ENCODE measurements at places on chromosomes 16 and 17.
A peak's percentile ranks its signal among the peaks of the same experiment; 100 is the strongest.

DNA sequence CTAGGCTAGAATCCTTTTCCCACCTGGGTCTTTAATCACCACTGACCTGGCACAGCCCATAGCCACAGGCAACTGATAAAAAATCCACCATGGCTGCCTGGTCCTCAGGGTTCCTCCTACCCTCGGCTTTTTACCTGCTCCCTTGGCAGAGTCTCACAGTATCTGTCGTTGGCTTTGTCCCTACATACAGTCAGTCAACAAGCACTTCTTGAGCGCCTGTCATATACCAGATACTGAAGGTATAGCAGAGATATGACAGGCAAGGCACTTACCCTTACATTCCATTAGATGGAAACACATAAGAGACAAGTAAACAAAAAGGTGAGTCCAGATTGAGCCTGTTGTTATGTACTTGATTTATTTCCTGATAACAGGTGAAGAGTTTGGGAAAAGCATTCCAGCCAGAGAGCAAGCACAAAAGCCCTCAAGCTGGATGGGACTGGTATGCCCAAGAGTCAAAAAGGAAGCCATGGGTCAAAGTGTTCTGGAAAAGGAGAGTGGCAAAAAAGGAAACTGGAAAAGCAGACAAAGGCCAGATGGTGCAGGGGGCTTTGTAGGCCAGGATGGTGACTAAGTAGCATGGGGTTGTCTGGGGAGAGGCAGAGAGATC, 247.0 kb downstream of the CHD9NB start:
- DNase-seq = no peak

GRCh38 chr16:53787423-53787822, 83.5 kb downstream of the FTO start:
- no peak for DNase-seq

DNA sequence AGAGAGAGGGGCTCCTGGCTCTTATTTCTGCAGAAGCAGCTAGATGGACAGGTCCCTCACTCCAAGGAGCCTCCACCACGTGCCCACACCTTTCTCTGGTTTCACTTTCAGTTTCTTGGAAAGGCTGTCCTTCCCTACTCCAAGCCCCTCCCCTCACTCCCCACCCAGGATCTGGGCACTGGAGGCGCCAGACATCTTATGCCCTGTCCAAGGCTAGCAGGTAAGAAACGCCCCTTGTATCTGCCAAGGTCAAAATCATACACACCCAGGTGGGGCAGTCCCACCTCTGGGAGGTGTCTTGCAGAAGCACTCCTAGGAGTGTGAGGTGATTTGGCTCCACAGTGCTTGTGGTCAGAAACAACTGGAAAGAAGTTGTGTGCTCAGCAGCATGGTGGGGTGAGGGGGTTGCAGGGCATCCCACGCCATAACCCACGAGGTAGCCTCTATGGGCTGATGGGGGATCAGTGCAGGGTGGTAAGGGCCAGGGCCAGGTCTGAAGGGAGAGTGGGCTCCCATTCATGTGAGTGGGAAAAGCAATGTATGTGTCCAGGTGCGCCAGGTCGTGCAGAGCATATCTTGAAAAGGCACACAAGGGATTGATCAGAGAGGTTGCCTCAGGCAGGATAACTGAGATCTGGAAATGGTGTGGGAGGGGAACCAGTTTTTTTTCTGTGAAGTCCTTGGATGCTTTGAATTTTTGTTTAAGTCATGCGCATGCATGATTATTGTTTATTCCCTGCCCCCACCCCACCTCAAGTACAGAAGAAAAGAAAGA, 31.8 kb upstream of the PRM1 start:
- peak; percentile 68 for DNase-seq

DNA sequence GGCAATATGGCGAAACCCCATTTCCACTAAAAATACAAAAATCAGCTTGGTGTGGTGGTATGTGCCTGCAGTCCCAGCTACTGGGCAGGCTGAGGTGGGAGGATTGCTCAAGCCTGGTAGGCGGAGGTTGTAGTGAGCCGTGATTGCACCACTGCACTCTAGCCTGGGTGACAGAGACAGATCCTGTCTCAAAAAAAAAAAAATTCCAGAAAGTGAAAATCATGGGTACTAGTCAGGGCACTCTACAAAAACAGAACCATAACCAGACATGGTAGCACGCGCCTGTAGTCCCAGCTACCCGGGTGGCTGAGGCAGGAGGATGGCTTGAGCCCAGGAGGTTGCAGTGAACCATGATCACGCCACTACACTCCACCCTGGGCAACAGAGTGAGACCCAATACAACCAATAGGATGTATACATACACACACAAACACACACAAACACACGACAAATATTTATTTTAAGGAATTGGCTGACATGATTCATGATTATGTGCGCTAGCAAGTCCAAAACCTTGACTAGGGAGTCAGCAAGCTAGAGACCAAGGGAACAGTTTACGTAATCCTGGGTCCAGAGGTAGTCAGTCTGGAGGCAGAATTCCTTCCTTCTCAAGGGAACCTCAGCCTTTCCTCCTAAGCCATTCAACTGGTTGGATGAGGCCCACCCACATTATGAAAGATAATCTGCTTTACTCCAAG, 11.6 kb upstream of the GP1BA start:
- DNase-seq = no peak

GRCh38 chr17:77316191-77316641, 175.4 kb downstream of the SEC14L1 start:
- DNase-seq = peak; percentile 52

DNA sequence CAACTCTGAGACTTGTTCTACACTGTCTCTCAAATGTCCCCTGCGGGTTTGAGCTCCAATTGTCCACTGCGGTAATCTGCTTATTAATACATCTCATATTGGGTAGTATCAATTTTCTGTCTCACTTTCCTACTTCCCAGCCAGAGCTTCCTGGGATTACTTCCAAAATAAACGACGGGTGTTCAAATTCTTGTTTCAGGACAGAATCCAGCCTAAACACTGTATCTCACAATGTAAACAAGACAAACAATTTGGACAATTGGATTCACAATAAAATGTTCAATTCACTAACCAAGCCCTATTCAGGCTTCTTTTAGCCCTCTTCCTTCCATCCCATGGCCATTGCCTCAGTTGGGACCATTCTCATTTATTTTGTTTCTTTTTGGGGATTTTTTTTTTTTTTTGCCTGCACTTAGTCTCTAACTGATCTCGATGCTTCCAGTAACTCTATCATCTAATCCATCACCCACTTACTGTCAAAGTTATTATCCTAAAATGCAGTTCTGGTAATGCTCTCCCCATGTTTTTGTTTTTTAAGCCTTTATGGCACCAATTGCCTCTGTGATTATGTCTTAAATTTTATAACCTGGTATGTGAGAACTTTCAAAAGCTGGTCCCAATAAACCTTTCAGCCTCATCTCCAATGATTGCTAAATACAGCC, 2.0 kb upstream of the VAT1L start:
- no peak for DNase-seq

DNA sequence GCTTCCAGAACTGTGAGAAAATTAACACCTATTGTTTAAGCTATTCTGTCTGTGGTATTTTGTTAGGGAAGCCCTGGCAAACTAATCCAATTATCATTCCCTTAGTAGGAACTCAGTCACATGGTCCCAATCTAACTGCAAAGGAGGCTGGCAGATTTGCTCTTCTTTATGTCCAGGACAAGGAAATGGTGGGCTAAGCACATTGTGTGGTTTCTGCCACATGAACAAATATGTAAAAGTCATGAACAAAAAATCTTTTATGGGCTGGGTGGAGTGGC, 278.6 kb upstream of the RPL38 start:
- no peak for DNase-seq

DNA sequence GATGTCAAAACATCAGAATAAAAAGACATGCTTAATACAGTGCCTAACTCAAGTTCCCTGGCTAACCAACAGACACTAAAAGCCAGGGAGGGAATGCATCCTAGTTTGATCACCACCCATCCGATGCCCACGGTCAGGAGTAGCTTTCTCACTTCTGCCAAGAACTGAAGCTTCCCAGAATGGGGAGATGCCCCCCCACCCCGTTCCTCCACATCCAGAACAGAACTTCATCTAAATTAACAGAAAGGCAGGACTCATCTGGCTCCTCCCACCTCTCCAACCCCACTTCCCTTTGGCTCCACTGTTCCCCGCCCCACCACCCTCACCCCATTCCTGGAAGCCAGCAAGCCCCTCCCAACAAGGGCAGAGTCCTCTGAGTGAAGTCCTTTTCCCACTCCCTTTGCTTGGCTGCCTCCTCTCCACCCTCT, 33.7 kb downstream of the GDE1 start:
- DNase-seq = no peak

GRCh38 chr17:79237448-79238053, 162.9 kb downstream of the ENGASE start:
- DNase-seq = no peak

DNA sequence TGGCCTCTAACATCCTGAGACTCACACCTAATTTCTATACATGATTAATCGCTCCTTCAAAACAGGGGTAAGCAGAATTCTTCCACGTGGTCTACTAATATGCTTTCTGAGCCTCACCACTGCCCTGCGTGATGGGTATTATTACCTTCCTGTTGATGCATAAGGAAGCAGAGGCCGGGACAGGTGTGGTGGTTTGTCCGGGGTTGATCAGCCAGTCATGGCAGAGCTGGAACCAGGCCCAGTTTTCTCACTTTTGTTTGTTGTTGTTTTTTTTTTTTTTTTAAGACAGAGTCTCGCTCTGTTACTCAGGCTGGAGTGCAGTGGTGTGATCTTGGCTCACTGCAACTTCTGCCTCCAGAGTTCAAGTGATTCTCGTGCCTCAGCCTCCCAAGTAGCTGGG, 31.2 kb downstream of the RNF135 start:
- DNase-seq = no peak

DNA sequence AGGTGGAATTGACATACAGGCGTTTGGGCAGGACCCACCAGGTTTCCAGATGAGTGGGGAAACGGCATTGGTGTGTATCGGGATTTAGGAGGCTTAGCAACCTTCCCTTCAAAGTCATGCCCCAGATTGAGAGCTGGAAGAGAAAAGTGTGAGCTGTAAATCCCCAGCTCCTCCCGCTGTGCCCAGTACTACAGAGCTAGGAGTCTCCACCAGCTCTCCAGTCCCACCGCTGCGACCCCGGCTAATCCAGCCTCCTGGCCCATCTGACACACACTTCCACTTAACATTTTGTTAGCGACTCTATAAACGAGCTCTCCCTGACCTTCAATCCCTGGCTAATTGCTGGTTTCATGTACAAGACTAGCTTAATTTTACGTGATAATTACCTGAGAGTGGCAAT, 29.9 kb upstream of the LHX1 start:
- DNase-seq = no peak

GRCh38 chr16:89257281-89257731, 39.8 kb downstream of the ZNF778 start:
- peak; percentile 42 for DNase-seq

GRCh38 chr17:2796164-2797125, at the start of gene RAP1GAP2:
Gene RAP1GAP2 (plus strand): TSS chr17:2796438. CDS start chr17:2796528, 90 bp downstream.
- no peak for DNase-seq

DNA sequence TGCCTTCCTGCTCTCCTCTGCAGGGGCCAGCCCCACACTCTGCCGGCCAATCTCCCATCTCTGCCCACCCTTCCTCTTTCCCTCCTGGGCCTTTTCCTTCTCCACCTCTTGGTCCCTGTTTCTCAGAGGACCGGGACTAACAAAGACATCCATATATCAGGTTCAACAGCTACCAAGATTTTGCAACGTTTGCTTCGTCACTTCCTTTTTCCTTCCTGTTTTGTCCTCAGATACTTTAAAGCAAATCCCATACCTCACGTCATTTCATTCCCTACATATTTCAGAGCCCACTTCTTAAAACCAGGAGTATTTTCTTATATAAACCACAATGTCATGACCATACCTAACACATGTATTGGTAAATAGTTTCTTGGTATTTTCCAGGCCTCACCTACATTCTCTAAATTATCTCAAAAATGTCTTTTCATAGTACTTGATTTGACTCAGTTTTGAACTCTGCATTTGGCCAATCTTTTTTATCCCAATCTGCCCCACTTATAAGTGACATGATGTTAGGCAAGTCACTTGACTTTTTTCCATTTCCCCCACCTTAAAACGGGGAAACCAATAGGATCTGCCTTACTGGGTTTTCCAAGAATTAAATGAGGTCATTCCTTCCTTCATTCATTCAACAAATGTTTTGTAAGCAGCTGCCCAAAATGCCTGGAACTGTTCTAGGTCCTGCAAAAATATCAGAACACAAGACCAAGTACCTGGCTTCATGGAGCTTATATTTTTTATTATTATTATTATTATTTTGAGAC, 7.2 kb upstream of the USP10 start:
- no peak for DNase-seq

- DNase-seq = peak; percentile 63
These were observed 60.0 kb upstream of the CHMP6 start for GRCh38 chr17:80931421-80932265.

GRCh38 chr16:19424478-19424877, 6.8 kb downstream of the TMC5 start:
- DNase-seq = no peak

GRCh38 chr16:59373632-59374031, 639.5 kb upstream of the GOT2 start:
- no peak for DNase-seq

DNA sequence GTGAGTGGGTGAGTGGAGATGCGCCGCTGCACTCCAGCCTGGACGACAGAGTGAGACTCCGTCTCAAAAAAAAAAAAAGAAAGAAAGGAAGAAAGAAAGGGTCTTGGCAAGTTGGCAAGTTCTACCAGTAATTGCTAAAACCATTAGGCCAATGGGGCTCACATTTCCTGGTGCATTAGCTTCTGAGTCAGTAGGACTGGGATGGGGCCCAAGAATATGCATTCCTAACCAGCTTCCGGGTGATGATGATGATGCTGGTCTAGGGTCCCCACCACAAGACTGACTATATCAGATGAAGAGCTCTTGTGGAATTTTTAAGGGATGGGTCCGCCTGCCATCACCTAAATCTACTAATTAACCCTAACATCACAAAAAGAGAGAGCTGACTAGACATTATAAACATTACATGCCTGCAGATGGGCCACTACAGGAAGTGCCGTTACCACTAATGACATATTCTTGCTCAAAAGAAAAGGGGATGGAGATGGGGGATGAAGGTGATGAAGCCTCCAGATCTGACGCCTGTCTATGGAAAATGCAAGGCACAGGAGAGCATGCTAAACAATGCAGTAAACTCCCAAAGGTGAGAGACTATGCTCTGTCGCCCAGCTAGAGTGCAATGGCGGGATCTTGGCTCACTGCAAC, 13.1 kb downstream of the MYH11 start:
- no peak for DNase-seq

GRCh38 chr17:45171338-45172231, 9.9 kb downstream of the HEXIM2 start:
- no peak for DNase-seq

- DNase-seq = no peak
These were observed 19.8 kb upstream of the G6PC1 start for GRCh38 chr17:42880776-42881310.

DNA sequence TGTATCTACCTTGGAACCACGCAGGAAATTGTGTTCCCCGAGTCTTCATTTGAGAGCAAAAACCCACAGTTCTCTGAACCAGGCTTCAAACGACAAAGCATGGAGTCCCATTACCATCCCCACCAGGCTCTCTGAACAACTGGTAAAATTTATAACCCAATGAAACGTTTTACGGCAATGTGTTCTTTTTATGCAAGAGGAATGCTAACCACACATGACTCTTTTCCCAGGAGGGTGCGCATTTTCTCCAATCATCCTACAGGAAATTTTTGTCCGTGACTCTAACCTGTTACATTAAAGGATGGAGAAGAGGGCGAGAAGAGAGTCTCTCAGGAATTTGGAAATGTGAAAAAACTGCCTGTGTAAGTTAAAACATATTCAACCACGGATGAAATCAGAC, 17.8 kb downstream of the STX8 start:
- no peak for DNase-seq

All from foreskin fibroblast (primary cell).